Astrocyte of the spinal cord (primary cell): ENCODE measurements at places on chromosomes 4 and X.
A peak's percentile ranks its signal among the peaks of the same experiment; 100 is the strongest.

- no peak for DNase-seq
These were observed 95.9 kb upstream of the STX18 start for GRCh38 chr4:4637710-4638109.

GRCh38 chr4:126850286-126850685, 782.5 kb upstream of the INTU start:
- DNase-seq = peak; percentile 93

- no peak for DNase-seq
These were observed 5.6 kb upstream of the TEC start for GRCh38 chr4:48275247-48275646.

GRCh38 chr4:150259861-150260567, 181.8 kb downstream of the DCLK2 start:
- no peak for DNase-seq

DNA sequence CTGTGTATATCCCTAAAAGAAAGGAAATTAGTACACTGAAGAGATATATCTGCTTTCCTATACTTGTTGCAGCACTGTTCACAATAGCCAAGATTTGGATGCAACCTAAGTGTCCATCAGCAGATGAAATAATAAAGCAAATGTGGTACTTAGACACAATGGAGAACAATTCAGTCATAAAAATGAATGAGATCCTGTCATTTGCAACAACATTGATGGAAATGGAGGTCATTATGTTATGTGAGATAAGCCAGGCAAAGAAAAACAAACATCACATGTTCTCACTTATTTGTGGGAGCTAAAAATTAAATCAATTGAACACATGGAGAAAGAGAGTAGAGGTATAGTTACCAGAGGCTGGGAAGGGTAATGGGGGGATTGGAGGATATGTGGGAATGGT, 611.9 kb downstream of the STPG2 start:
- DNase-seq = no peak

- peak; percentile 55 for DNase-seq
These were observed 170.3 kb downstream of the VEGFC start for GRCh38 chr4:176622251-176622948.

DNA sequence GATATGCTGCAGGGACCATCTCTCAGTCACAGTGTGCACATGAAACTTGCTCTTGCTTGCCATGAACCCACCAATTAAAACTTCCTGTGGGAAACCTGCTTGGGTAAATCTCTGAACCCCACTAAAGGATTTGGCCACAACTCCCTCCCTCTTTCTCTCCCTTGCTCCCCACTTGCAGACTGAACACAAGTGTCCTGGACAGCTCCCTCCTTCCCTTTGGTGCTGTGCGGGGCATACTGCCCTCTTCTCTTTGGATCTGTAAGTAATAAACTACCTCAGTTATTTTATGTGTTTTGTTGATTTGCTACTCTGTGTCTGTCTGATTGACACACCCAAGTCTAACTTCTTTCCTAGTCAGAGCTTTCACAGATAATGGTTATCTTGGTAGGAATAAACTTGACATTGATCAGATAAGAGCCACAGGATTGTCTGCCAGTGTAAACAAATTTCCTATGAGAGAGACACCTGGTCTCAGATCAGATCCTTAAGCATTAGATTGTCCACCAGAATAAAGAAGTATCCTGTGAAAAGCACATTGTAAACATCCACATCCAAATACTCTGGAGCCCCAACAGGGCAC, 41.8 kb downstream of the SULT1E1 start:
- no peak for DNase-seq
